ENCODE measurements at places on chromosomes 3 and 15.

DNA sequence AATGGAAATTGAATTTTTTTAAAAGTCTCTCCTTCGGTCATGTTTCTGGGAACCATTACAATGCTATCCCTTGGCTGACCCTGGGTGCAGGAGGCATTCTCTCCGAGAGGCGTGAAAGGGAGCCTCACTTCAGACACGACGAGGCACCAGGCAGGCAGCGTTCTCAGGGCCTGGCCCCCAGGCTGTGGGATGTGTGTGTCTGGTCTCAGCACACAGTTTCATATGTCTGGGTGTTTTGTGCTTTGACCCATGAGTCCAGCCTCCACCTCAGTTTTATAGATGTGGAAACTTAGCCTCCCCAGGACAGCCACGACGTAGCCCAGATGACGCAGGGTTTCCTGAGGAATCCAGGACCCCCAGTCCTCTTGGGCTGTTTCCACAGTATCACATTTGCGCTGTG lies 34.0 kb downstream of the FGD5 start:
- H3K27me3 ChIP-seq = no peaks in the 10 kb centered on the region
- no peak overlapping the region for H3K27ac ChIP-seq
- no peaks in the 10 kb centered on the region for H3K4me1 ChIP-seq
- peak; percentile 62 for DNase-seq

DNA sequence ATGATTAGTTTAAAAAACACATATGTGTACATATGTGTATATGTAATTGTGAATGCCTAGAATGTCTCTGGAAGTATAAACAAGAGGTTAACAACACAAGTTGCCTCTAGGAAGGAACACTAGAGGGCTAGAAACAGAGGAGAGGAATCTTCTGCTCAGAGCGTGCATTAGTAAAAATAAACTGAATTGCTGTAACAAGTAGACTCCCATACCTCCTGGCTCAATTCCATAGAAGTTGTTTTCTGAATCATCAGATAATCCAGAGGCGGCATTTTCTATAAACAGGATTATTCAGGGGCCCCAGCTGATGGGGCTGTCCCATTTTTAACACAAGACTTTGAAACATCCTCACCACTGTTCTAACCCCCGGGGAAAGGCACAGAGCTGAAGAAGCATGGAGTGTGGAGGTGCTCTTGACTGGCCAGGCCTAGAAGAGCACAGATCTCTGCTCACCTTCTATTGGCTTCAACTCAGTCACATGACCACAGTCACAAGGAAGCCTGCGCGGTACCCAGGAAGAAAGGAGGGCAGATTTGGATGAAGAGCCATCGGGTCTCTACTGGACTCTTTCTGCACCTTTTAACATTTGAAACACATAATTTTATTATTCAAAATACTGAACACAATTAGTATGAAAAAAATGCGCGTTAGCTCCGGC lies 145.7 kb downstream of the TLE3 start:
- DNase-seq = no peak
- no peaks in the 10 kb centered on the region for H3K36me3 ChIP-seq
- H3K4me3 ChIP-seq = no peak overlapping the region
- H3K27ac ChIP-seq = no peak overlapping the region

DNA sequence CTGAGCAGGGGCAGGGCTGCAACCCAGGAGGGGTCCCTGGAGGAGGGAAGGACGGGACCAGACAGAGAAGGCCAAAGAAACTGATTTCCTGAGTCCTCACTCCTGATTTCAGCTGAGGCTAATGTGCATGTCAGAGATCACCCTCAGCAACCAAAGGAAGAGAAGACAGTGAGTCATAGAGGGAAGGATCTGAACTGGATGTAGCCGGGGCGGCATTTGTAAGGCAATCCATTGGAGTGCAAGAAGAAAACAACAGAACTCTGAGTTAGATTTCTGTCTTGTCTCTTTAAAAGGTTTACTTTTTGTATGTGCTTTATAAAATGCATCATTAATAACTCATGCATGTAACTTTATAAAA lies 105.3 kb upstream of the AGBL1 start:
- H3K27ac ChIP-seq = no peak overlapping the region
- no peaks in the 10 kb centered on the region for H3K36me3 ChIP-seq
- H3K4me1 ChIP-seq = no peaks in the 10 kb centered on the region
- H3K27me3 ChIP-seq = no peaks in the 10 kb centered on the region
- no peak overlapping the region for H3K4me3 ChIP-seq

GRCh38 chr3:170397685-170398084 lies 21.0 kb upstream of the CLDN11 start:
- H3K27ac ChIP-seq = no peak overlapping the region
- no peak for DNase-seq
- H3K36me3 ChIP-seq = no peaks in the 10 kb centered on the region
- no peaks in the 10 kb centered on the region for H3K27me3 ChIP-seq
- no peak overlapping the region for H3K4me3 ChIP-seq
- no peaks in the 10 kb centered on the region for H3K4me1 ChIP-seq

DNA sequence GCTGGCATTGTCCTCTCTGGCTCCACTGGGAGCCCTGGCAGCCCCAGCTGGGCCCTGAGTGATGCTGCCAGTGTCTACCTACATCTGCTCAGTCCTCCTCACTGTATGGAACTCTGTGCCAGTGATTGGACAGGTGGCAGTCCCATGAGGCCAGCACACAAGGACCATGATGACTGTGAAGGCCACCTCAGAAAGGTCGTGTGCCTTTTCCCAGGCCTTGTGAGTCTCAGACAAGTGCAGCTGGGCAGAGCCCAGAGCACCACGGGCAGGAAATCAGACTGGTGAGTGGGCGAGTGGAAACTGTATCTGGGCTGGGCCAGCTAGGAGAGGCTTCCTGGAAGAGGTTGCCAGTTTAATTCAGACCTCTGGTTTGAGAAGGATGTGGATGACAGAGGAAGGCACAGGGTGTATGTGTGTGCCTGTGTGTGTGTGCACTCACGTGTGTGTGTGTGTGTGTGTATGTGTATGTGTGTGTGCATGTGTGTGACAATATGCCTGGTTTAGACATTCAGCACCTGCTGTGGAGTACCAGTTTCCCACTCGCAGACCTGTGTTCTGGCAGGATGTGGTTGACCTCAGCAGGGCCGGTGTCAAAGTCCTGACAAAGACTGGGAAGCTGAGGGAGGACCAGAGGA lies 7.0 kb downstream of the MAPKAPK3 start:
- DNase-seq = no peak
- no peak overlapping the region for H3K4me3 ChIP-seq
- no peaks in the 10 kb centered on the region for H3K36me3 ChIP-seq
- H3K27ac ChIP-seq = no peak overlapping the region
- no peaks in the 10 kb centered on the region for H3K4me1 ChIP-seq

- no peaks in the 10 kb centered on the region for H3K4me1 ChIP-seq
- H3K27ac ChIP-seq = no peak overlapping the region
- H3K4me3 ChIP-seq = no peak overlapping the region
- H3K36me3 ChIP-seq = no peaks in the 10 kb centered on the region
- H3K27me3 ChIP-seq = no peaks in the 10 kb centered on the region
Measured at GRCh38 chr3:151210676-151211381, 7.8 kb upstream of the GPR171 start.

DNA sequence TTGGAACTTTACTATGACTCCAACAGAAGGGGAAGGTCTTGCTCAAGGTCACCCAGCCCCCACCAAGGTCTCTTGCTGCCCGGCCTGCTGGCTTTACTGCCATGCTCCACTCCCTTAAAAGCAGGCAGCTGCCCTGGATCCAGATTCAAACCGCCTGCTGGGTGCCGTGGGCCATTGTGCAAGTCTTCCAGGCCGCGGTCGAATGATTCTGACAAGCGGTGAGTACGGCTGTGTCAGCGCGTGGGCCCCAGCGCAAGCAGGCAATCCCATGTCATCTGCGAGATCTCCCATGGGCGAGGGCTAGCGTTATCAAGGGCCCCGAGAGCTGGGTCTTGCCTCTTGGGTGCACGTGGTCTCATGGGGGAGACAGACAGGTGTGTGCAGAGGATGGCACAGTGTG lies 37.6 kb downstream of the CORO2B start:
- no peaks in the 10 kb centered on the region for H3K36me3 ChIP-seq
- no peaks in the 10 kb centered on the region for H3K27me3 ChIP-seq
- H3K4me3 ChIP-seq = no peak overlapping the region
- H3K4me1 ChIP-seq = no peaks in the 10 kb centered on the region
- no peak for DNase-seq

DNA sequence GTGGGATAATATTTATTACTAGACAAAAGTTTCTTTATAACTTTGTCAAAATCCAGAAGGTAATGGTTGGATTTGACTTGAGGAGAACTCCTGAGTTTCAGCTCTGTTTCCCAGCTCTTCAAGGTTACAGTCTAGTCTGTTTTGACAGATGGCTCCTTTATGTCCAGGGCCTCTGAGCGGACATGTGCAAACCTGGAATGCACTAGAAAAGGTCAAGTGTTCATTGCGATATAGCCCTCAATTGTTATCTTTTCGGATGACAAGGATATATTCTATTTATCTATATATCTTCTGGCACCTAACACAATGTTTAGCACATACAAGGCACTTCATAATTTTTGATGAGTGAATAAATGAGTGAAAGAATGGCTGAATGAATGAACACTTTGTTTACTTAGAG lies 513.2 kb upstream of the GOLIM4 start:
- H3K4me1 ChIP-seq = no peaks in the 10 kb centered on the region
- no peaks in the 10 kb centered on the region for H3K27me3 ChIP-seq
- no peak overlapping the region for H3K4me3 ChIP-seq
- no peak overlapping the region for H3K27ac ChIP-seq

- H3K4me3 ChIP-seq = no peak overlapping the region
- no peak for DNase-seq
- H3K36me3 ChIP-seq = no peaks in the 10 kb centered on the region
- H3K27ac ChIP-seq = no peak overlapping the region
Measured at GRCh38 chr3:10170915-10171478, 6.3 kb downstream of the IRAK2 start.

DNA sequence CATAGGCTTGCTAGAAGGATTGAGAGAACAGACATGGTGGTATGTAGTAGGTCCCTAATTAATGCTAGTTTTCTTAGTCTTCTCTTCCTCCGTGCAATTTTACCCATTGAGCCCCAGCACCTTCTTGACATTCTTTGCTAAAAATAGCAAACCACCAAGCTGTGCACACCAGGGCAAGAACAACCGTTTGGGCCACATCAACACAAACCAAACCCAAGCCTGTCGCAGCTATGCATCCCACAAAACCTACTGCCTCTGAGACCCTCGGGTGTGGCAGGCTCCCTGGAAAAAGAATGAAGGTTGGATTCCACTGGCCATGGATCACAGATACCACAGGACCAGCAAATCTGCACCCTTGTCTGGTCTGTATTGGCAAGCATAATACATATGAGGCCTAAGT lies 27.1 kb downstream of the HEG1 start:
- DNase-seq = no peak
- H3K27ac ChIP-seq = no peak overlapping the region
- no peaks in the 10 kb centered on the region for H3K27me3 ChIP-seq
- peaks cover 9% of the 10 kb centered on the region for H3K36me3 ChIP-seq
- no peak overlapping the region for H3K4me3 ChIP-seq

DNA sequence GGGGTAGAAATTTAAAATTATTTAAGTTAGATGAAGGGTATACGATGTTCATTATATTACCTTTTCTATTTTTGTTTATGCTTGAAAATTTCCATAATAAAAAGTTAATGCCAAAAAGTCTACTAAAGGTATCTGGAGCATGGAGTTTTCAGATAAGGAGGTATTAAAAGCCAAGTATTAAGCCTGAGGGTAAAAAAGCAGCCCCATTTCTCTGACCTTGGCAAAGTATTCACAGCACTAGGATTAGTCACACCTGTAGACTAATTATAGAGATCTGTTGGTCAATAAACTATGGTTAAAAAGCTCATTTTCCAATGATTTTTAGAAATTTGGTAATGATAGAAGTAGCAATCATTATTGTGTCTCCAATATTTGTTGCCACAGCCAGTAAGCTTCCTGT lies 23.1 kb downstream of the XRN1 start:
- no peak for DNase-seq
- H3K4me3 ChIP-seq = no peak overlapping the region
- H3K4me1 ChIP-seq = no peaks in the 10 kb centered on the region
- peaks cover 2% of the 10 kb centered on the region for H3K36me3 ChIP-seq
- no peaks in the 10 kb centered on the region for H3K27me3 ChIP-seq

- no peak for DNase-seq
- no peaks in the 10 kb centered on the region for H3K4me1 ChIP-seq
- H3K36me3 ChIP-seq = no peaks in the 10 kb centered on the region
- no peak overlapping the region for H3K4me3 ChIP-seq
Measured at GRCh38 chr15:100873029-100873677, 6.5 kb upstream of the ALDH1A3 start.

DNA sequence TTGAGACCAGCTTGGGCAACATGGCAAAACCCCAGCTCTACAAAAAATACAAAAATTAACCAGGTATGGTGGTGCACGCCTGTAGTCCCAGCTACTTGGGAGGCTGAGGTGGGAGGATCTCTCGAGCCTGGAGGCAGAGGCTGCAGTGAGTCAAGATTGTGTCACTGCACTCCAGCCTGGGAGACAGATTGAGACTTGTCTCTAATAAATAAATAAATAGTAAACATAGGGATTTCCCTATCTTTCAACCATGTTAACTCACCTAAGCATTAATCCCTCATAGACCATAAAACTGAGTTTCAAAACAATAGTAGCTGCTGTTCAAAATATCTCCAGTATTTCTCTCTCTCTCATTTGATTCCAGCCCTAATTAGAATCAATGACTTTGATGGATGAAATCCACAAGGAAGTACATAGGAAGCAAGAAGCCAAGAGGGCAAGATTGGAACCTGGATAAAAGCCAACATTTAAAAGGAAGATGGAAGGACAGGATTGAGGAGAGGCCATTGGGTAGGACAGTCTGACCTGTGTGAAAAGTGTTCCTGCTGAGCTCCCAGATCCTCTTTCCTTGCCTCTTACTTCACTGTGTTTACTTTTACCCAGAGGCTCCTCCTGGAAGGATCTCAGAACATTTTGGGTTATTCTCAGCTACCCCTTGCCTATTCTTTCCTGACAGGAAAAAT lies 12.4 kb upstream of the TTBK2 start:
- peaks cover 2% of the 10 kb centered on the region for H3K4me1 ChIP-seq
- H3K4me3 ChIP-seq = no peak overlapping the region
- H3K36me3 ChIP-seq = no peaks in the 10 kb centered on the region
- H3K27me3 ChIP-seq = no peaks in the 10 kb centered on the region
- no peak for DNase-seq

GRCh38 chr15:30072630-30073029 lies 10.1 kb upstream of the GOLGA8J start:
- no peaks in the 10 kb centered on the region for H3K27me3 ChIP-seq
- DNase-seq = no peak
- no peaks in the 10 kb centered on the region for H3K4me1 ChIP-seq

DNA sequence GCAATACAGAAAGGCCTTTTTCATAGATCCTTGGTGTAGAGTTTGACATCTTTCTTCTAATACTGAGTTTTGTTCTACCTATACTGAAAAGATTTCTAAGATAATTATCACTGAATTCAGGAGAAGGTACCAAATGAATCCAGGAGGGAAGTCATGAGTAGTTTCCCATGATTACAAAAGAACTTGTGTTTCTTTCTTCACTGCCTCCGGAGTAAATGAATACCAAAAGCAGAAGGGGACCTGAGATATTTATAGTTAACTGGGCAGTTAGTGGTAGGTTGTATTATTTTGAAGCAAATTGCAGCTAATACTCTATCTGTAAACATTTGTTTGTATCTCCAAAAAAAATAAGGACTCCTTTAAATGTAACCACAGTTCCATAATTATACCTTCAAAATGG lies 175.4 kb downstream of the SUCNR1 start:
- H3K36me3 ChIP-seq = no peaks in the 10 kb centered on the region
- no peaks in the 10 kb centered on the region for H3K4me1 ChIP-seq
- no peak overlapping the region for H3K4me3 ChIP-seq
- no peak overlapping the region for H3K27ac ChIP-seq
- no peaks in the 10 kb centered on the region for H3K27me3 ChIP-seq

- no peak overlapping the region for H3K27ac ChIP-seq
- peaks cover 2% of the 10 kb centered on the region for H3K4me1 ChIP-seq
- H3K36me3 ChIP-seq = no peaks in the 10 kb centered on the region
- DNase-seq = no peak
Measured at GRCh38 chr3:37773911-37774310, 87.8 kb upstream of the CTDSPL start.
